ENCODE measurements at places on chromosomes 2 and 18.

DNA sequence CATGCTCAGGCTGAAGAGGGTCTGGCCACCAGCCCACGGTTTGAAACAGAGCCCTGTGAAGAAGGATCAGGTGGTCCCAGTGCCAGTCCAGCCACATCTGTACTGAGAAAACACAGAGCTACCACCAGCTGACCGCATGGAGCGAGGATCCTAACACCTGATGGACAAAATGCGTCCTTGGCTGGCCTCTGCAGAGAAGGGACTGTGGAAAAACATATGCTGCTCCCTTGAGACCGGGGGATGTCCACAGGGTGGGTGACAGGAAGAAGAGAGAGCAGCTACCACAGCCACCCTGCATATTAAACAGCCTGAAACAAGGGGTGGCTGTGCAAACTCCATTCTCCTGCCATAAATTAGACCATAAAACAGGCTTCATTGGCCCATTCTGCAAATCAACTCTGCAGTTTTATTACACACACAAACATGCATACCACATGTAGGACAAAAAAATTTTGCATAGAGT is 137.2 kb downstream of the BCL2 start:
- no peak for DNase-seq

DNA sequence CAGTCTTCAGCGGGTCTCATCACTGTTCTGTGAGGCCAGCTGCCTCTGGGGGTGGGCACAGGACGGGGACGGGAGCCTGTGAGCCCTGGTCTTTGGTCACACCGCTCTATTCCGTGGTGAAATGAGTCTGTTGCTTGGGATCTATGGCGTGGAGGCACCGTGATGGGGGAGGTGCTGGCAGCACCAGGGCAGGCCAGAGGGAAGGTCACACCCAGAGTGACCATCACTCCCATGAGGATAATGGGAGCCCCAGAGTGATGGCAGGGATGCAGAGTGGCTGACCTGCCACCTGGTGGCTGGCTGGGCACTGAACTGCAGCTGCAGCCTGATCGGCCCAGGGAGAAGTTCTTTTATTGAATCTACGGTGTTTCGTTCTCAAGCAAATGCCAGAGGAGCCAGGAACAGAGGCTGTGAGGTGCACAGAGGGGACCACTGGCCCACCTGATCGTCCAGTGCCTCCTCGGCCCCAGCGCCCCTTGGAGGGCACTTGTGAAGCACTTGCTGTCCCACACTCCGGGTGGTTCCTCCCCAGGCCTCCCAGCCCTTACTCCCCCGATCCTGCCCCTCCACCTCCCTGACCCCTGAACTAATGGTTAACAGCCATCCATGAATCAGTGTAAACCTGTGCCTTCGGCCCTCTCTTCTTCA is 17.9 kb downstream of the KCNIP3 start:
- DNase-seq, result peak; percentile 93

GRCh38 chr2:181742361-181742760 is 62.0 kb upstream of the NEUROD1 start:
- no peak for DNase-seq

DNA sequence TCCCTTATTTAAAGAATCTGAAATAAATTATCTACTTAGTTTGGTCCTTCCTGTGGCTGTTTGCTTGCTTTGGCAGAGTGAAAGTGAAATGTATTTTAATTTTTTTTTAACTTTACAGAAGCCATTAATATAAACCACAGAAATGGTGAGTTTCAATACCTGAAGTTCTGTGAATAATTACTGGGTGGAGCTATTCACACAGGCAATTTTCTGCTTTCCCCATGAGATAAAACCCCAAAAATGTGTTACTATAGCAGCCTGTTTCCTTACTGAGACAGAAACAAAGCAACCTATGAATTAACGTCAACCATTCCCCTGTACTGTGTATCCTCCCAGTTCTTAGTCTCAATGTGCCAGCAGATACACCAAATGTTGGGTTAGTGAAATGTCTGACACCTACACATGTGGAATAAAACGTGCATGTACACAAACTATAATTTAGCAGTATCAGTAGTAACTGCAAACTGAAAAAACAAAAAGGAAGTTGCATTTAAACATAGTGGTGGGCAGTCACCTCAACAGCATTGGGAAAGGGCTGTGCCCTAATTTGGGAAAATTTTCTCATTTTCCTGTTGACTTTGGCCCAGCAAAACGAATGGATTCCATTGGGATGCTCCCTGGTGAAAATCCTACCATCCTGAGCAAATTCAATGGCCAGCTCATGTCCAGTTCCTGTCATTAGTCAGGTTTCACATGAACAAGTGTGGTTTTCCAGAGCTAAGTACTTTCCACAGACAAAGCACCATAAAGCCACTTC is 73.1 kb upstream of the RMDN2 start:
- DNase-seq, result no peak

DNA sequence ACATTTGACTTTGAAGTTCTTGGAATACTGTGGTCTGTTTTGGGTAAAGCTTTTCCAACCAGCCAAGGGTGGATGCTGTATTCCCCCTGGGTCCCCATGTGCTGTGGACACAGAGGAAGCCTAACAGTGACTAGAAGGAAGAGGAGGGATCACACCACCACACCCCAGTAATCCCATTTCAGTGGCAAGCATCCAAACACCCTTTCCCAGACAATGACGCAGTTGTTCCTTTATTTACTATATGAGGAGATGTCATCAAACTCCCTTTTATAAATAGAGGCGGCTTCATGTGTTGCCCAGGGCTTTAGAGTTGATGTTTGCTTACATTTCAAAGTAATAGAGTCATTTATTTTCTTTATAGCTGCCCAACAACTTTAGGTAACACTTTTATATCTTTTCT is 959.4 kb upstream of the GYPC start:
- no peak for DNase-seq

DNA sequence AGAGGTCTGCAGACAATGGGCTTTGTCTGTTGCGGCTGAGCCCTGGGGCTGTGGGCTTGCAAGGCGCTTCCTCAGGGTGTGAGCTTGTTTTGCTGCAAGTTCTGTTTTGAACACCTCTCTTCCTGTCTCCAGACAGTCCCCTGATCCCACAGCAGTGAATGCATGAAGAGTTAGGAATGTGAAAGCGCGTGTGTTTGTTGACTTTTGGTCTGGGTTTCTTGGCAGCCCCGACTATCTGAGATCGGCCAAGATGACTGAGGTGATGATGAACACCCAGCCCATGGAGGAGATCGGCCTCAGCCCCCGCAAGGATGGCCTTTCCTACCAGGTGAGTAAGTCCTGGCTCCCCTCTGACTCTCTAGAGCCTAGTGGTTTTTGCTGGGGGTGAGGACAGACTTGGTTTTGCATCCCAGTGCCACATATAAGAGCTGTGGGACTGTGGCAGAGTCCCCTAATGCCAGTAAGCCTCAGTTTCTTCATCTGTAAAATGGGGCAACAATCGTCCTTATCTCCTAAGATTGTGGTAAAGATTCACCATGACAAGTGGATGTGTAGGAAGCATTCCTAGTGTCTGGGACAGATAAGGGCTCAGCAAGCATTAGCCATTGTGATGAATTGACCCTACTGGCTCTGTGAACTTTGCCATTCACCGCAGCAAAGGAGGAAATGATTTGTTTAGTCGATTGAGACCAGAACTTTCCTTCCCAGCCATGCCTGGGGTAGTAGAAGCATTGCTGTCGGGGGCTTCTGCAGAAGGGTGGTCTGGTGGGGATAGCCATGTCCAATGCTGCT is 3.0 kb downstream of the LBH start:
- peak; percentile 88 for DNase-seq

- DNase-seq, result peak; percentile 77
These were observed 86.9 kb downstream of the EIF2AK3 start for GRCh38 chr2:88540346-88540745.

GRCh38 chr2:239275044-239275685 is 125.7 kb downstream of the HDAC4 start:
- DNase-seq, result peak; percentile 96

DNA sequence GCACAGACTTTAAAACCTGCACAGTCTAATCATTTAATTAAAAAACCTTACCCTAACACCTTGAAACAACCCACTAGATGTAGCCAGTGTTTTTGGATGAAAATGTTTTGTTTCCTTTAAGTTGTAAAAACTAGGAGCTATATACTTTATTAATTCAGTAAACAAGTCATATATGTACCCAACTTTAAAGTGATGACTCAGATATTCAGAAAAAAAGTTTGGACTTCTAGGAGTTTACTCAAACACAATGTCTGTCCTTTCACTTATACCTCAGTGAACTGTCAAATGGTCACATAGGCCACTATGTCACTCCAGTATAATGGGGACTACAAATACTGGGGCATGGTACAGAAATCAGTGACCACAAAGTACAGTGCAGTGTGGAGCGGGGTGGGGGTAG is 360.3 kb downstream of the LRRTM1 start:
- DNase-seq, result no peak

GRCh38 chr2:64362562-64363026 is 91.4 kb upstream of the LGALSL start:
- DNase-seq, result no peak

GRCh38 chr18:51083398-51083797 is 53.4 kb downstream of the SMAD4 start:
- DNase-seq, result no peak

- peak; percentile 18 for DNase-seq
These were observed 973.1 kb downstream of the TMEM182 start for GRCh38 chr2:103734911-103735310.

DNA sequence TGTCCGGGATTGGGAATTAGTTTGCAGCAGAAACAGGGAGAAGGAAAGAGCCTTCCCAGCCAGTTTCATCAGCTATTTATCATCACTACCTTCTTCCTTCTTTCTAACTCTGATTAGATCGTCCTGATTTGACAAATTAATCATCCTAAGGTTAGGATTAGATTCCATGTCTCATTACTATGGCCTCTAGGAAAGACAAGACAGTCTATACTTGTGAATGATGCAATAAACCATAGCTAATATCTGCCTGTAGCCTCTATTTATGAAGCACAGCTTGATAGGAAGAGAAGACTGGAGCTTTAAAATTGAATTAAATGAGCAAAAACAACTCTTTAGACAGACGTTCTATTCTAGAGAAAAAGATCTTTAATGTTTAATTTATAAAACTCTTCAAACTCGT is 25.2 kb upstream of the FRZB start:
- DNase-seq, result no peak

- DNase-seq, result no peak
These were observed 39.4 kb downstream of the CPO start for GRCh38 chr2:206978746-206979145.

GRCh38 chr2:79723830-79724229 is 211.0 kb downstream of the CTNNA2 start:
- DNase-seq, result peak; percentile 92

DNA sequence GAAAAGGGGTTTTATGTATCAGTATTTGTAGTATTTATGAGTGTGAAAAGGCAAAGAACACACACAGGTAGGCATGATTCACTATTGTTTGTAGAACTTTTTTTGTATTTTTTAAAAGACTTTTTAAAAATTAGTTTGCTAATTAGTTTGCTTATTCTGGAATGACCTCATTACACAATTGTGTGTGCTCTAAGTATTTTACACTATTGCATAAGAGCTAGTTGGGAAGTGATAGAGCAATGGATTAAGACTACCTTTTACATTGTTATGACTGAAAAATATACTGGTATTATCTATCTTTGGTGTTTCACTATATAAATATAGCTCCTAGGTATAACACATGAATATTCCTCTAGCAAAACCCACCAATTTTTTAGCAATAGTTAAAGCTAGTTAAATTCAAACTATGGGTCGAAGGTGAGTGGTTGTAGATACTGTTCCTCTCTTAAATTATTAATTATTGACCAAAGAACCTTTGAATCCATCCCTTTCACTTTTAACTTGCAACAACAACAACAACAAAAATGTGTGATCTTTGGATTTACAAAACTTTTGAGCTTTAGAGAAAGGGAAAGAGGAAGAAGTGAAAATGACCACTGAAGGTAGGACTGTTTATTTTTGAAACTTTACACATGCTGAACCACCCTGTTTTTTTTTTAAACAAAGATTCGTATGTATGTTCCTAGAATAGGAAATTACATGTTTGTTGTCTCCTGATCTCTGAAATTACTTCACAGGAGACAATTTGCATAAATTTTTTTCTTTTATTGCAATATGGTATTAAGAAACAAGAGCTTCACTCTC is 18.7 kb downstream of the ITPRID2 start:
- DNase-seq, result no peak

- no peak for DNase-seq
These were observed 506.5 kb upstream of the NRP2 start for GRCh38 chr2:205175831-205176230.

- DNase-seq, result peak; percentile 42
These were observed 19.5 kb downstream of the SLC25A52 start for GRCh38 chr18:31741097-31741735.

- no peak for DNase-seq
These were observed 8.0 kb downstream of the TUBA3E start for GRCh38 chr2:130190237-130190636.

DNA sequence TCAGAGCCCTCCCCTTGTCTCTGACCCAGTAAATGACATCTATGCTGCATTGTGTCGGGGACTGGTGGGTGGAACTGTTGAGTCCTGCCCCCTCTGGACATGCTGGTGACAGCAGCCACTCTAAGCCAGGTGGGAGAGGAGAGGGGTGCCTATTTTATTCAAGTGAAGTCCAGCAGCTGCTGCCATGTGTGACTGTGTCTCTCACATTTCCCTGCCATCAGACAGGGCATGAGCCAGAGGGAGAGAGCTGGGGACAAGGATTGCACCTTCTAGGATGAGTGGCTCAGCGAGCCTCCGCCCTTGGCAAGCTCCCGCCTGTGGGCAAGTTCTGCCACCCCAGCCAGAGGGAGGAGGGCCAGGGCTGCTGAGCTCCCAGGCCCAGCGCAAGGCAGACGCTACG is 13.7 kb downstream of the NGEF start:
- no peak for DNase-seq

GRCh38 chr2:234629596-234629995 is 132.7 kb upstream of the ARL4C start:
- no peak for DNase-seq

- no peak for DNase-seq
These were observed 73.1 kb downstream of the BOD1L2 start for GRCh38 chr18:57219964-57220363.

GRCh38 chr2:237863102-237863511 is 3.7 kb downstream of the RAMP1 start:
- DNase-seq, result no peak

DNA sequence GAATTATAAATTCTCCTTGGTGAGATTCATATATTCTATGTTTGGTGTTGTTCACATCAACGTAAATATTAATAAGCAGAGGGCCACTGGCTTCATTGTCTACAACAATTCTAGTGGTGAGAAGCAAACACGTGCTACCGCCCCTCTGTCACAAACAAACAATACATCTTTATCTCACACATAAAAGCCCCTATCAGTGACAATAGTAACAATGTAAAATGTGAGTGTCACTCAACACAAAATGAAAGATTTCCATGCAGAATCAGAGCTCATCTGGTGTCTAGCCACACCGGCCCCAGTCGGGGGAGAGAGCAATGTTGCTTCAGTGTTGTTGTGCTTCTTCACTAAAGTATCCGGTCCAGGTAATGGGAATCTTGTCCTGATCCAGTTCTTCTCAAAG is 932.6 kb downstream of the SOCS6 start:
- no peak for DNase-seq

- no peak for DNase-seq
These were observed 321.8 kb upstream of the SPRED2 start for GRCh38 chr2:65754219-65754618.

Measured in ACHN (cell line).